ENCODE measurements at places on chromosomes 12 and 14.

DNA sequence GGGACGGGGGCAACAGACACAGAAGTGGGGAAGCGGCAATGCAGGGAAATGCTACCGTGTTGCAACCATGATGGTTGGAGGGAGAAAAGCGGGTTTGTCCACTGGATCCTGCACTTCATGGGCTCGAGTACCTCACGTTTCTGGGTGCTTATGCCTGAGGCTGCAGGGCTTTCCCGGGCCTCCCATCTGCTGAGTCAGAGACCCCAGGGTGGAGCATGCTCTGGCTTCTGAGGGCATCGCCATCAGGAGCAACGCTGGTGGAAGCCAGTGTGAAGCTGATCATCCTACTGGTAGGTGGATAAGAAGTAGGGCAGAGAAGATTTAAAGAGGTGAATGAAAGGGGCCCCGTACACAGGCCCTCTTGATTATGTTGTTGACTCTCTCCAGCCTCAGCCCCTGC lies 5.0 kb upstream of the ADGRD1 start:
- DNase-seq = no peak

DNA sequence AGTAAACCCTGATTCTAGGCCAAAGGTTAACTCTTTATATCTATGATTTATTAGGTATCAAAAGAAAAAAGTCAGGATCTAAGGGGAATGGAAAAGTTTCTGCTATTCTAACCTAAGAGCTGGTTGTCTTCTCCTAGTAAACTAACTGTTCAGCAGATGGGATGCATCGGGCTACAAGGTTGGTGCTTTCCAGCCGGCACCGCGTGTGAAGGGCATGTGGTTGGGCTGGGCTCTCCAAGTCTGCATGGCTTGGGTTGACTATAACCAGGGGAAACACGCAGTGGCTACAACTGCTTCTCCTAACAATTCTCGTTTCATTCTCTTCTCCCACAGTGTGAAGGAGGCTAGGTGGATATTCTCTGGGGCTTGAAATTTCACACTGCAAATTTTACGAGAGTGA lies 354.5 kb downstream of the APAF1 start:
- no peak for DNase-seq

- no peak for DNase-seq
Measured at GRCh38 chr12:26162905-26163304, 32.5 kb upstream of the SSPN start.

DNA sequence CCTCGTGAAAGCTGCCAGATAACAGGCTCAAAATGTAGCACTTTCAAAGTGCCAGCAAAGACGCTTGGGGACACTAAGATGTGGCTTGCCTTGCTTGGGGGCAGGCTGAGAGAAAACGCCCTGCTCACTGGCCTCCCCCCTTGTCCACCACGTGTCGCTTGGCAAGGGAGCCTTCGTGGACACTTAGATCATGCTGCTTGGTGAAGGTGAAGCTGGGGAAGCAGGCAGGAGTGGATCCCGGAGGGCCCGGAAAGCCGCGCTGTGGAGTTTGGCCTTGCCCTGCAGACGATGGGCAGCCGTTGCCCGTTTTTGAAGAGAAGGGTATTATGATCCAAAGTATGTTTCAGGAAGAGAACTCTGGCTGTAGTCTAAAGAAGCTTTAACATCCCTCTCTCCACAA lies 53.4 kb upstream of the BDKRB2 start:
- DNase-seq = no peak

- no peak for DNase-seq
Measured at GRCh38 chr12:100741084-100741711, 53.4 kb upstream of the ANO4 start.

- no peak for DNase-seq
Measured at GRCh38 chr14:76772300-76773187, 11.3 kb downstream of the VASH1 start.

- no peak for DNase-seq
Measured at GRCh38 chr12:14962153-14962539, 745 bp upstream of the ARHGDIB start.

GRCh38 chr14:31564194-31564593 lies 3.0 kb downstream of the NUBPL start:
- no peak for DNase-seq

DNA sequence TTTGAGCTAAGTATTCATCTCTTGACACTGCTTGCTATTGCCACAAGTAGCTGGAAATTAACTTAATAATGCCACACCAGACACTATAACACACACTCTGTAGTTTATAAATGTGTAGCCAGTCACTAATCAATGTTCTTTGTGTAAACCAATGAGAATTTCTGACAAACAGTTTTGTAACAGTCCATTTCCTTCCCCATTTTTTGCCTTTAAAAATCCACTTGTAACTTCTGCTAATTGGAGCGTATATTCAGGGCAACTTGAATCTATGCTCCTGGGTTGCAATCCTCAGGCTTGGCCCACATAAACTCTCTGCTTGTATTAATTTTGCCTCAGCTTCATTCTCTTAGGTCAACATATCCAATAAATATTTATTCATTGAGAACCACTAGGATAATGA lies 125.0 kb upstream of the DHRS4 start:
- DNase-seq = no peak

DNA sequence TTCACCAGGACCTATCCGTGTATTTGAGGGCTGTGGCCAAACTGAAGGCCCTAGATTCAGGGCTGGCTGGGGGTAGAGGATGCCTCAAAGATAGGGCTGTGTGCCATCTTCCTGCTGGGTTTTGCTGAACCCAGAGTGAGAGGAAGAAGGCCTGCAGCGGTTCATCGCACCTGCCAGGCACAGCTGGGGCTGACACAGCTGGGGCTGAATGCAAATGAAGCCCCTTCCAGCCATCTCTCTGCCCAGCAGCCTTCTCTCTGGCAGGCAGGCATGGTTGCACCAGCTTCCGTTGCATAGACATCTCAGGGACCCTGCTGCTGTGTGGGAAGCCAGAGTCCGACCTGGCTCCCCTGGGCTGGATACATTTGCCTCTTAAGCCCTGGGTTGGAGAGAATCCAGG lies 152.4 kb downstream of the TSPAN9 start:
- no peak for DNase-seq

- no peak for DNase-seq
Measured at GRCh38 chr12:1022032-1022970, 31.3 kb downstream of the ERC1 start.

- no peak for DNase-seq
Measured at GRCh38 chr14:101398011-101398410, 163.3 kb upstream of the DIO3 start.

DNA sequence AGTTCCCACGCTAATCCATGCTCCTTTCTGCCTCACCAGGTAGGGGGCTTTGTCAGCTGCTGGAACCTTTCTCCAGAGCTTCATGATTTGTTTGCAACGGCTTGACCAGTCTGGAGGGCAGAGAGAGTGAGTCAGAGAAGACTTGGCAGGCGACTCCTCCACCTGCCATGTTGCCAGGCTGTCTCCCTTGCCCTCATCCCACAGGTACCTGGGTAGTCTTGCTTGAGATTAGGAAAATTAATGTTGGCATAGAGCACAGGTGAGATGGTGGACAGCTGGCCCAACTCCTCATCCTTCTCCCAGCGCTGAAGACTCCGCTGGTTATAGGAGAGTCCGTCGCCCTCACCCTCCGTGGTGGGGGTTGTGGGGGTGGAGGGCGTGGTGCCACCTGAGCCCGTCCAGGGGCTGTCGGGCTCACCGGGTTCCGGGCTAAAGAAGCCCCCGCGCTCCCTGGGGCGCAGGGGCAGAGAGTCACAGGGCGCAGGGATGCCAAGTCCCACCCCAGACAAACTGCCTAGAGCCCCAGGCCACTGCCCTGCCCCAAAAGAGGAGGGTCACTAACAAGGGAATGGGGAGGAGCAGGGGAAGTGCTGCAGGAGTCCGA lies 18.6 kb downstream of the KMT2D start:
- no peak for DNase-seq

DNA sequence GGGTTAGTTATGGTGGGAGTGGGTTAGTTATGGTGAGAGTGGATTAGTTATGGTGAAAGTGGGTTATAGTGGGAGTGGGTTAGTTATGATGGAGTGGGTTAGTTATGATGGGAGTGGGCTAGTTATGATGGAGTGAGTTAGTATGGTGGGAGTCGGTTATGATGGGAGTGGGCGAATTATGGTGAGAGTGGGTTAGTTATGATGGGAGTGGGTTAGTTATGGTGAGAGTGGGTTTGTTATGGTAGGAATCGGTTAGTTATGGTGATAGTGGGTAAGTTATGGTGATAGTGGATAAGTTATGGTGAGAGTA lies 22.1 kb upstream of the SFSWAP start:
- DNase-seq = no peak

GRCh38 chr12:128637642-128638606 lies 185.8 kb downstream of the SLC15A4 start:
- no peak for DNase-seq

- no peak for DNase-seq
Measured at GRCh38 chr14:83744224-83744623, 1785.7 kb upstream of the FLRT2 start.

DNA sequence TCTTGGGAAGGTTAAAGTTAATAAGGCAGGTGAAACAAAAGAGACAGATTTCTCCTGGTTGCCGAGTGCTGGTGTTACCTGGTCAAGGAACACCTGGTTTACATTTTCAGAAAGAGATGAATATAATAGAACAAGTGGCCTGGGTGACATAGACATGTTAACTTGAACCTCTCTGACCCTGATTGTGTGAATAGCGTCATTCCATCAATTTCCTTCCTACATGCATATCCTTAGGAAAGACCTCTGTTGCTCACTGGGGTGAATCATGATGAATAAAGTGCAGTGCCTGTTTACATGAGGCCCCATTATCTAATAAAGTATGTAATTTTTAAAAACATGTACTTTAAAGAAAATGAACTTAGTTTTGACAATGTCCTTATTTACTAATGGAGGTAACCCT lies 1822.9 kb upstream of the FLRT2 start:
- DNase-seq = no peak

- no peak for DNase-seq
Measured at GRCh38 chr14:67620217-67620785, 581 bp downstream of the ARG2 start.

GRCh38 chr12:56591961-56592360 lies 38.2 kb downstream of the BAZ2A start:
- DNase-seq = no peak

GRCh38 chr12:57738661-57739237 lies at the start of gene AGAP2:
Gene AGAP2 (minus strand): TSS chr12:57738742. CDS start chr12:57738246, 496 bp downstream.
- DNase-seq = no peak

- DNase-seq = no peak
Measured at GRCh38 chr12:78121969-78122610, 291.4 kb downstream of the NAV3 start.

DNA sequence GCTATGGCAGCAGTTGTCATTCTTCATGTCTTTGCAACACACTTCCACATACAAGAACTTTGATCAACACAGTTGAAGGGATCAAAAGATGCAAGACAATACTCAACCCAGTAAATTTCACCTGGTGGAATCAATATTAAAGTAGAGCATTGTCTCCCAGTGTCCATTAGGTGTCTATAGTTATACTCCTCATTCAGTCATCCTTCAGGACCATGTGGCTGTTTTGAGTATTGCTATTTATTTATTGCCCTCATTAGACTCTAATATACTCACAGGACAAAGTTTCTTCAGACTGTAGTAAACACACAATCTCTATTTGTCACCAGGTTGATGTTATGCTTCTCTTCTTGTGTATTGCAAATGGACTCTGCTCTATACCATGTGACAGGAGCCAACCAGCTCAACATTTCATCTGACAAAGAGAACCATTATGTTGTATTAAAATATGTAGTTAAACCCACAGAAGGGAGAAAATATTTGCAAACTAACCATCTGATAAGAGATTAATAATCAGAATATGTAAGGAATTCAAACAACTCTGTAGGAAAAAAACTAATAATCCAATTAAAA lies 146.6 kb downstream of the TGFB3 start:
- DNase-seq = no peak

- DNase-seq = no peak
Measured at GRCh38 chr14:106528717-106529116, 1002.3 kb downstream of the TMEM121 start.

DNA sequence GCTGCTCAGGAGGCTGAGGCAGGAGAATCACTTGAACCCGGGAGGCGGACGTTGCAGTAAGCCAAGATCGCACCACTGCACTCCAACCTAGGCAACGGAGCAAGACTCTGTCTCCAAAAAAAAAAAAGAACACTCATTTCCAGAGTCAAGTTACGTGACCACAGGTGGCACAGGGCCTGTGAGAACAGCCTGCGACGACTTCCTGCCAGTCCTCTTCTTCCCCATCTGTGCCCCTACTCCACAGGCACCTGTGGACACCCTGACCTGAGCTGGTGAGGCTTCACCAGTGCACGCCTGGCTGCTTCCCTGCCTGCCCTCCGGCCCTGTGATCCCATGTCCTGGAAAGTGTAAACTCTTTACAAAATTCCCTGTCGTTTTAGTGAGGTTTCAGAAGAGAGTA lies 77.7 kb downstream of the PPP2R5C start:
- DNase-seq = no peak

- DNase-seq = no peak
Measured at GRCh38 chr12:22476133-22476532, 68.2 kb downstream of the C2CD5 start.

DNA sequence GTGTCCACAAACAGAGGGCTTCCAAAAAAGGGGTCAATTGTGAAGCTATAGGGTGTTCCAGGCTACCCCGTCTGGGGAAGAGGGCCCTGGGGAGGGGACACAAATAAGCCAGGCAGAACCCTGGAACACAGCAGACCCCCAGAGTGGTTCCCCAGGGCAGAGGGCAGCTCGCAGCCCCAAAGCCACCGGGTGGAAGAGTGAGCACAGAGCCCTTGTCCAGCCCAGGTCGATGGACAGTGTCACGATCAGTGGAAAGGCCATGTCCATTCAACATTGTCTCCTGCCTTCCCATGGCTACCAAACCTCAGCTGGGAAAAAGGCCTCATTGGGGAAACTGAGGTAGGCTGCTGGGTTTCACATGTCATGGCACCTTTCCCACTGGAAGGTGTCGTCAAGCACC lies 131.4 kb downstream of the DICER1 start:
- DNase-seq = no peak

- no peak for DNase-seq
Measured at GRCh38 chr12:29427964-29428363, 47.0 kb upstream of the ERGIC2 start.

Data from stimulated activated CD4-positive, alpha-beta T cell treated with anti-CD3 and anti-CD28 coated beads, TNF-alpha, amount 100 ng/mL, for 48 hours (primary cell).